ENCODE measurements at places on chromosomes 4 and X. TPM values are rescaled to one million over a fixed set of nuclear protein-coding genes. Genes with fewer than 3 reads are reported as not detected.

SSX2B gene
- 0.37 TPM for total RNA-seq

NR0B1 gene
- 54.5 TPM for total RNA-seq

NPY2R gene
- not detected for total RNA-seq

DNA sequence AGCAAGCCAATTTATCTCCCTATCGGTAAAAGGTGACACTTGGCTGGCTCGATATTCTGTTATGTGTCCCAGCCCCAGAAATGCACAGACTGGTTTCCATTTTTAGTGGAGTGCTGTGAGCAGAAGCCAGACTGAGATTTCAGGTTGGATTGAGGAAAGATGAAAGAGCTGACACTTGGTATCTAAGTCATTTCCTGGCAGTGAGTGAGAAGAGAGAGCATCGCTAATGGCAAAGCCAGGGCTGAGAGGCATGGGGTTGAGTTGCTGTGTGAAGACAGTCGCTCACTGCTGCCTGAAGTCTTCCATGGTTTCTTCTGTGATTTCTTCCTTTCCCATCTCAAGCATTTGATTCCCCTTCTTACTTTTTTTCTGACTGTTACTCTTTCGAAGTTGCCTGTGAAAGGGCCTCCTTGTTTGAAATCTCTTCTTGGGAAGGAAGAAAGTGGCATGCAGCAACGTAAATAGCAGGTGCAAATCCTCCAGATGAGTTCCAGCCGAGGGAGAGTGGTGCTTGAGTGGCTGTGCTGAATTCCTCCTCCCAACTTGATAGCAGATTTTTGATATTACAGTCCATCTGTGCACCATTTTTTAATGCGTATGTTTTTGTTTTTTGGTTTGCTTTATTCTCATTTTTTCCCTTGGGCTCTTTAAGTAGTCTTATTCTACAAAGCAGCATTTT is 109.2 kb upstream of the LIMCH1 start:
- H3K27ac ChIP-seq, result no peak overlapping the region
- no peak overlapping the region for H3K4me3 ChIP-seq
- H3K36me3 ChIP-seq, result no peaks in the 10 kb centered on the region
- peaks cover 21% of the 10 kb centered on the region for H3K4me1 ChIP-seq

GRCh38 chr4:6499238-6499600 is 26.8 kb upstream of the PPP2R2C start:
- H3K27me3 ChIP-seq, result peaks cover 59% of the 10 kb centered on the region
- no peaks in the 10 kb centered on the region for H3K4me1 ChIP-seq
- H3K27ac ChIP-seq, result no peak overlapping the region
- no peak for DNase-seq

Measured in A673 (cell line).